ENCODE measurements at places on chromosomes 3 and 15.

DNA sequence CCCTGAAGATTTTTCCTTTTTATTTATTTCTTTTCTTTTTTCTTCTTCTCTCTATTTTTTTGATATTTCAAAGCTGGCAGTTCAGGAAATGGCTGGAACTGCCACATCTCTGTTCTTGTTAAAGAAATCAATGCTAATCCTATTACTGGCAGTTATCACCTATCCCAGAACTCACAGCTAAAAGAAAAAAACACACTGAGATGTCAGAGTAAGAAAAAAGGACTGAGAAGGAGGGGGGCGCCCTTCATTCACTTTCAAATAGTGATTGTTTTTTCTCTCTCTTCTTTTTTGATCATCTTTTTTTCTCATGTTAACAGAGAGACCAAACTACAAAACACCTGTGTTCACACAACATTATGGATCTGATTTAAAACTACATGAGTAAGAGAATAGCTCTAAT lies 337.1 kb downstream of the IL20RB start:
- DNase-seq = no peak

- DNase-seq = no peak
Observed at GRCh38 chr3:127702151-127702578, 29.4 kb downstream of the ABTB1 start.

DNA sequence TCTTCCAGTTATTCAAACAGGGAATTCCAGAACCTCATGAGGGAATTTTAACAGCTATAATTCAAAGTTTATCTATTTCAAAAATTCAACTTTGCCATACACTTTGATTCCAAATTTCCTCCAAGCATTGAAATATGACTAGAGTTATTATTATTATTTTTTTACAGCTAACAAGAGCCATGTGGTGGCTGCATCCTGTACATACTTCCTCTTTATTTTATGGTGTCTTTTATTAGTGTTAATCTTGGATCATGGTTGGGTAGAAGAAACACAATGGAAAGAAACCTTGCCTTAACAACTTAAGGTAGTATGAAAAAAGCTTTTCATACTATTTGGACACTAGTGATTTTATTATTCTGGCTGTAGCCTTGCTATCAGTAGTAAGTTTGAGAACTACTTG lies 52.7 kb downstream of the TFG start:
- no peak for DNase-seq

DNA sequence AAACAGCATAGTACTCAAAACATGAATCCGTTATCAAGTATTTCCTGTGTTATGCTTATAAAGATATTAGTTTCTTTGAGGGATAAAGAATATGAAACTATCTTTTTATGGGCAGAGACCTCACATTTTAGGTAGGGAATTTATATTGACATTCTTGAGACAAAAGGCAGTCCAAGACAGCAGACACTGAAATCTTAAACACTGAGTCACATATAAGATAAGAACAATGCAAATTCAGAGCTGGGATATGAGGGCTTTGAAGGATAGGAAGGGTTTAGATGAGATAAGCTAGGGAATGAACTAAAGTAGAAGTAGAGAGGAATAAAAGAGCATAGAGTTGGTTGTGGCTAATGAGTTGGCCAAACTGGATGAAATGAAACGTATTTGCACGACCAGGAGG lies 58.4 kb downstream of the ASTE1 start:
- DNase-seq = no peak

GRCh38 chr3:72009851-72010443 lies 225.0 kb upstream of the PROK2 start:
- DNase-seq = no peak

DNA sequence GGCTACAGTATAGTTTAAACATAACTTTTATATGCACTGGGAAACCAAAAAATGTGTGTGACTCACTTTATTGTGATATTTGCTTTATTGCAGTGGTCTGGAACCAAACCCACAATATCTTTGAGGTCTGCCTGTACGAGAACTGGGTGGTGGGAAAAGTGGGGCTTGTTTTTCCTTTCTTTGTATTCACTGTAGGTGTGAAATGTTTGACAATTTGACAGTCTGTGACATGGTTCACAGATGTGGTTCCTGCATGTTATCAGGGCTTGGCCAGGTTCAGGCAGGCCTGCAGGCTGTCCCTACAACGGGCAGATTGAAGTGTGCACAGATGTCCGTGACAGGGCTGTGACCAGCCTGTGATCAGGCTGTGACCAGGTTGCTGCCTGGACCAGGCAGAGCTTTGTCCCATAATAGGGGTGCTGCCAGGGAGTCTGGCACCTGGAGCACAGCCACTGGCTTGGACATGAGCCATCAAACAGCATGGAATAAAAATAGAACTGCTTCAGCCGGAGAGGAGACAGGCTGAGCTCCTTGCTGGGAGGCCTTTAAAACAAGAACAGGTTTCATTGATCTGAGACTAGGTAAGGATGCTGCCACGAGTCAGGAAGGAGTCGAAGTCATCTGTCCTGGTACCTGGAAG lies 61.0 kb downstream of the KLF13 start:
- DNase-seq = no peak

DNA sequence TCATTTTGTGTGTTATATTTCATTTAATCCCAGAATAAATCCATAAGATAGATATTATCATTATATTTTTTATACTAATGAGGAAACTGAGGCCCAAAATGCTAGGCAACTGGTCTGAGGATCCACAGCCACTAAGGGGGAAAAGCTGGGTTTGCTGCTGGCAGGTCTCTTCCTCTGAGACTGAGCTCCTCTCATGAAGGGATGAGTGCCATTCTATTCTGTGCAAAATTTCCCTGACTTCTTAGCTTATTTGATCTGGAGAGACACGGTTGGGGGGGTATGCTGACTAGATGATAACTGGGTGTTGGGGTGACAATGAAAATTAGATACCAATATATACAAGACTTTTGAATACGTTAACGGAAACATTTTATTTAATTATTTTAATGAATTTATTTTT lies 1.9 kb downstream of the GCSAM start:
- no peak for DNase-seq

DNA sequence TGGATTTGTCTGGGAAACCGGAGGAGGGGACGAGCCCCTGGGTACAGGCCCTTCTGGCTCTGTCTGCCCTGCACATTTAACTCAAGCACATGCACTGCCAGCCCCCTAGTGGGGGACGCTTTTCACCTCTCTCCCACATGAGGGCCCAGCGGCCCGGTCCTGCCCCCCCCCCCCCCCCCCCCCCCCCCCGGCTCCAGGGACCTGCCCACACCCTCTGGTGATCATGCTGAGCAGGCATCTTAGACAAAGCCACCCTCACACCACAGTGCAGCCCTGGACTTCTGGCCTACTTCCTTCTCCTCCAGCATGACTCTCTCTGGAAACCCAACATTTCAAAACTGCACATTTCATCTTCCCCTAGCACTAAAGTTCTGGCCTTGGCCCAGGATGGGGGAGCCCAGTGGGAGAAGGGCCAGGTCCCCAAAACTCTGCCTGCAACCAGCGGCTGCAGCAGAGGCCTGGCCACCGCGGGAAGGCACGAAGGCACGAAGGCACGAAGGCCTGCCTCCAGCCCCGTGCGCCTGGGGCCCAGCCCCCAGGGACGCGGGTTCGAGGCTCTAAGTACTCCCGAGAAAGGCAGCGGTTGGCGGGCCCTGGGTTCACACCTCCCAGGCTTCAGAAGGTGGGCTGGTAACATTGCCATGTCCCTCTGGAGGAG lies 14.1 kb downstream of the KLF15 start:
- DNase-seq = no peak

Data from activated CD4-positive, alpha-beta T cell treated with anti-CD3 and anti-CD28 coated beads for 24 hours (primary cell).